ENCODE measurements at places on chromosomes 16 and 17.

GRCh38 chr16:85627526-85628264 is 14.6 kb downstream of the GSE1 start:
- no peak for DNase-seq

- DNase-seq: no peak
Measured at GRCh38 chr17:2137342-2138098, 82.6 kb downstream of the HIC1 start.

GRCh38 chr17:44983563-44983962 is 15.5 kb upstream of the C1QL1 start:
- DNase-seq: no peak

- peak; percentile 71 for DNase-seq
Measured at GRCh38 chr17:27379888-27380533, 76.2 kb upstream of the KSR1 start.

DNA sequence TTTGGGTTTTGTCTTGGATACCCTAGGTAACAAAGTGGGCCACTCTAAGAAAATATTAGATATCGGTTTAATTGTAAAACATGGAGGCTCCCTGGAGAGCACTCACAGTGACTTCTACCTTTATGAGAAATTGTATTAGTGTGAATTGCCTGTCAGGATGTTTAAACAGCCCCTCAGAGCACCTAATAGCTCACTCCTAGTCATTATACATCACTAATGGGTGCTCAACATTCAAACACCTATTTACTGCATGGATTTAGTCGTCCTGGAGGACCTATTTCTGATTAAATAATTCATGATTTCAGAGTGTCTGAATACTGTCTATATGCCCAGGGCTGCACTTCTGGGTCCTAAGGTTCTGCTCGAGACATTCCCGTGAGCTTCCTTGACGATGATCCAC is 430.2 kb upstream of the EEF2KMT start:
- DNase-seq: no peak
